Stimulated activated CD8-positive, alpha-beta memory T cell treated with anti-CD3 and anti-CD28 coated beads, Interleukin-7, amount 100 ng/mL, for 4 hours (primary cell): ENCODE measurements at places on chromosomes 5 and 9.

- DNase-seq, result no peak
Observed at GRCh38 chr5:111262153-111262552, 38.0 kb downstream of the CAMK4 start.

GRCh38 chr9:14271093-14271673, 42.8 kb downstream of the NFIB start:
- DNase-seq, result no peak

GRCh38 chr5:39498278-39498952, 73.6 kb upstream of the DAB2 start:
- DNase-seq, result no peak

DNA sequence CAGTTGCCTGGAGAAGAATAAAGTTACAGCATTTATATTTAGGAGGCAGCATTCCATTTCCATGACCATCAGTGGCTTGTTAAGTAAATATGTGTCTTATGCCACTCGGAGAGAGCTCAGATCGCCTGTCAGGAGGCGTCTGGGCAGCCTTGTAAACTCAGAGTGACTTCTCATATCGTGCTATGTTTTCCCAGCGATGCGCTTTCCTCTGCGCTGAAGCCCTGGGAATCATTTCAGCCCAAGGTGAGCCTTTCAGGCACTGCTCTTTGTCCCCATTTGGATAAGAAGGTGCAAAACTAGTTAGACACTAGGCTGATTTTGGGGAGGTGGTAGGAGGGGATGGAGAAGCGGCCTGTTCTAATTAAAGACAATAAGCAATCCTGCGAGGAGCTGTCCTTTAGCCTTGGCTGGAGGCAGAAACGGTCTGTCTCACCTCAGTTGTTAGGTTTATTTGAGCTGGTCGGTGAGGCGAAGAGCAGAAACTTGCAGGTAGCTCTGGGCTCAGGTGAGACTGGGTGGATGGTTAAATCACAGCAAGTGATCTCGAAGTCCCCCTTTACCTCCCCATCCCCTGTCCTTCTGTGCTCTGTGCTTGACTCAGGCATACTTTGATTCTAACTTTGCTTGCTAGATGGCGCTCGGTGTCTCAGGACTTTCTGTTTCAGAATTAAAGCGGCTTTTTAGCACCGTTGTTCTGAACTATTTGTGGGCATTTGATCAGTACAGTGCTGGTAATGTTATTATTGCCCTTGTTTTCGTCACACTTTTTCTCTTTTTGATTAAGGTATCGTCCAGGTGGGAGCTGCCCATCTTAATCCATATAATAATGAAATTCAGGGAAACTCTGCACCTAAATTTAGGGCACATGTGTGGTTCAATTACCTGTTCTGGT, 24.6 kb downstream of the NR2F1 start:
- no peak for DNase-seq

DNA sequence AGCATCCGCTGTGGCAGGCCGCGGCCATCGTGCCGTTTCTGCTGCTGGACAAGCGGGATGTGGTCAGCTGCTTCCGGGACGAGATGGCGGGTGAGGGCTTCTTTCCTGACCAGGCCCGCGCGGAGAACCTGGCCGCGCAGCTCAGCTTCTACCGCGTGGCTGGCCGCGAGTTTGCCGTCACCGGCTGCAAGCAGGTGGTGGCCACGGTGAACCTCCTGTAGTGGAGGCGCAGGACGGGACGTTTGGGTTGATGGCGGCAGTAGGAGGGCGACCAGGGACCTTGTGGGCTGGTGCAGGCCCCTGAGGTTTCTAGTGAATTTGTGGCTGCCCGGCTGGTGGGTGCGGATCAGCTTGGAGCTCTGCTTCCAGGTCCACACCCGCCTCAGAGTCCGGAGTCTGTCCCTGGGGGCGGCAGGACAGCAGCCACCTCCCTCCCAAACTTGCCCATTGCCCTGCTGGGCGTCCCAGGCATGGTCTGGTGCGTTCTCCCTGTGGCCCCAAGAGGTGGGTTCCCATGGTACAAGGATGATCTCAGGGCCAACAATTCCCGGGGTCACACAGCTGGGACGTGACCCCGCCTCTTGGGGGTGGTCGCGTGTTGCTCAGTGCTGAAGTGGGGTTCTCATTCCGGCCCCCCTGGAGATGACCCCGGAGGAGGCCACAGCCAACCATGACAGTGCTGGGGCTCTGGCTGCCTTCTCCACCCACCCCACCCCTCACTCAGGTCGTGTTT, 2.4 kb downstream of the TOR4A start:
- no peak for DNase-seq

DNA sequence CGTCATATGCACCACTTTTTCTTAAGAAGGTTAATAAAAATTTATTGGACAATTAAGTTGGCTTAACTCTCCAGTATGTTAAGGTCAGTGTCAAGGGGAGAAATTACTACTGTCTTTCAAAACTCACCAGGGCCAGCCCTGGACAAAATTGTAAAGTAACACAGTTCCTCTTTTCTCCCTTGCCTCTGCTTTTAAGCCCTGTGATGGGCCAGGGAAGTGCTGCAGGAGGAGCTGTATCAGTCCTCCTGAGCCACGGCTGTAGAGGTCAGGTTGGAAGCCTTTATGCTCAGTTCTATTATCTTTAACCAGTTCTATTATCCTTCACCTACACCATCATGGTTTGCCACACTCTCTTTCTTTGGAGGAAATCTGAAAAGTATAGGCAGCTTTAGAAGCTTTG, 11.5 kb upstream of the PPP2R2B start:
- no peak for DNase-seq

DNA sequence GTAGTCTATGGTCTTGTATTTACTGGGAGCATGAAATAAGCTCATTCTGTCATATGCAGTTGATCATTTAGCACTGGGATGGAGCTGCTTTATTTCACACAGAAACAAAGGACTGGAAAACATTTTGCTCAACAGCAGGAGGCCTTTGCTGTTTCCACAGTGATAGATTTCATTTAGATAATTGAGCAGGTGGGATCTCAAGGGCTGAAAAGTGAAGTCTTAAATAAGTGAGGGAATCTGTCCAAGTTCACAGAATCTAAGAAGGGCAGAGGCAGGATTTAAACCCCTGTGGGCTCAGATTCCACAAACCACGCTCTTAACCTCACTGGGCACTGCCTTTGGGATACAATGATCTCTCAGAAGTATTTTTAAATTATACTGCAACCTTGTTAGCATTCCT, 47.8 kb downstream of the PRLR start:
- DNase-seq, result no peak

DNA sequence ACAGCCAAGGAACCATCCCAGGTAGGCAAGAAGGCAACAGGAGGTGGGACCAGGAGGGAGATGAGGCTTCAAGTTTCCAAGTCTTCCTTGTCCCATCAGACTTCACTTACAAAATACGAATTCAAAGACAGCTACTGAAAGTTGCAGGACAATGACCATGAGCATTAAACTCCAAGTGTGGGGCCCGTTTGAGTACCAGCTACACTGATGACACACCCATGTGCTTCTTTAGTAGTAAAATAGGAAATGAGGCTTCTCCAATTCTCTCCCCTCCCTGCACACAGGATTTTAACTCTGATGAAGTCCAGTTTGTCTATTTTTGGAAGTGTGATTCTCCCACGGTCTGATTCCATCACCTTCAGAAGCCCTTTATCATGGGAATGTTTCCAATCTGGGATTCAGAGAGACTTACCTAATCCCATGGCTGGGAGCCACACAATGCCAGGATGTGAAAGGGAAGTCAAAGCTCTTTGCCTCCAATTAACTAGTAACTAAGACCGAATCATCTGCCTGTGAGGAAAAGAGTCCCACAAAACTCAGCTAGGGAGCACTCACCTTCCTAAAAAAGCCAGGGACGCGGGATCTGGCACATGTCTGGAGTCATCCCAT, 222.8 kb upstream of the MSX2 start:
- no peak for DNase-seq

DNA sequence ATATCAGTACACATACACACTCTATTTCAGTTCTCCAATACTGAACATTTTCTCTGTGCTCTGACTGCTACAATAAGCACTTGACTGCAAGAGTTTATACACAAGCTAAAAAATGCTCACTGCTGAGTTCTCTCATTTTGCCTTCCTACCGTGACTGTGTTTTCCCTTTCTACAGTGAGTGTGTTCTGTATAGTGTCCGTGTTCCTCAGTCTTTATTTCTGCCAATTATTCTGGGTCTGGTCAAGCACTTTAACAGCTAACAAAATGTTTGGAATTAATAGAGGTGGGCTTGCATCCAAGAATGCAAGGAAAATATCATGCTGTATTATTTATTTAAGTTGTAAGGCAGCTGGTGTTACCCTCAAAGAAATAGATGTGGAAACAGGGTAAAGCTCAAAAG, 217.0 kb upstream of the NREP start:
- no peak for DNase-seq

DNA sequence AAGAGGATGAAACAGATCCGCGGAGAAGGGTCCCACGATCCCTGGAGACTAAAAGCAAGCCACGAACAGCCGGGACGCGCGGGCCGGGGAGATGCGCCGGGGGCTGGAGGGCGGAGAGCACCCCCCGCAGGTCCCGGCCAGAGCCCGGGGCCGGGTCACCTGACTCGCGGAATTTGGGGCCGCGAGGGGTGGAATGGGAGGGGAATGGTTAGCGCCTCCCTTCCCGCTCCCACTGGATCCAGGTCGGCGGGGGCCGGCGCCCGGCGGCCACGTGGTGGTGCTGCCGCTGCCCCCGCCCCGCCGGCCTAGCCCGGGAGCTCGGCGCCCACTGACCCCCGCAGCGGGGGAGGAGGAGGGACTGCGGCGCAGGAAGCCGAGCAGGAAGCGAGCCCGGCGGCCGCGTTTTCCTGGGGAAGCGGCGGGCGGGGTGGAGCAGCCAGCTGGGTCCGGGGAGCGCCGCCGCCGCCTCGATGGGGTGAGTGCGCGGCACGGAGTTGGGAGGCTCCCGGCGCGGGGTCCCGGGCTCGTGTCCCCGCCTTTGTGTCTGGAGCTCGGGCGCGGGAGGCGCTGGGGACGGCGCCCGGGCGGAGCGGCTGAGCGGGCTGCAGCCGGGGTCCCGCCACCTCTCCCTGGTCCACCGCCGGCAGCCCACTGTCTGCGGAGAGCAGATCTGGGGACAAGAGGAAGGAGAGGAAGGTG, at the start of gene RAI14:
Gene RAI14, plus strand, starts transcription at position 328 of the 699 bp plus-strand sequence. CDS start 30,592 bp downstream, outside the sequence.
- DNase-seq, result peak; percentile 12

DNA sequence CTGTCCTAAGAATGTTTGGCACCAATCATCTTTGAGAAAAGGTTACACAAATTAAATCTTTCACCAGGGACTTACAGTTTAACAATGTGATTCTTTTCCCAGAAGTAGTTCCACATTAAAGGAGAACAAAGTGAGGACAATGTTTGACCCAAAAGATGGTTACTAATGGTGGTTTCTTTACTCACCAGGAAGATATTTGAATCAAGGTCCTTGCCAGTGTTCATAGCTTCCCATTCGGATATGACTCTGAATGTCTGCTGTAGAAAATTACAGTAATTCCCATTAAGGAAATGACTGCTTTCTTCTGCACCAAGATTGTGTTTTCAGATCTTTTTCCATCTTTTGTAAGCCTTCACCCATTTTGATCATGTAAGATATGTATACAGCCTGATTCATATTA, 114.6 kb upstream of the ADAMTSL1 start:
- DNase-seq, result no peak

GRCh38 chr9:109421026-109421970, 76.8 kb downstream of the PTPN3 start:
- DNase-seq, result no peak

- DNase-seq, result no peak
Observed at GRCh38 chr5:121152411-121152810, 688.3 kb downstream of the PRR16 start.

- no peak for DNase-seq
Observed at GRCh38 chr5:174311531-174312269, 266.2 kb downstream of the NSG2 start.

DNA sequence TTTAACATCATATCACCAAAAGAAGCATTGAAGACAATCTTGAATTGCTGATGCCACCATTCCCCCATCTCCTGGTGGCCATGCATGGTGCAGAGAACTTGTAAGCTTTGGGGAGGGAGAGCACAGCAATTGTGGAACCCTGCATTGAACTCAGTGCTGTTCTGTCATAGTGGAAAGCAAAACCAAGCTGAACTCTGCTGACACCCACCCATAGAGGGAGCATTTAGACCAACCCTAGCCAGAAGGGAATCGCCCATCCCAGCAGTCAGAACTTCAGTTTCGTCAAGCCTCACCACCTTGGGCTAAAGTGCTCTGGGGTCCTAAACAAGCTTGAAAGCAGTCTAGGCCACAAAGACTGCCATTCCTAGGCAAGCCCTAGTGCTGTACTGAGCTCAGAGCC, 37.4 kb upstream of the RUSC2 start:
- no peak for DNase-seq

GRCh38 chr5:72071906-72072305, 35.4 kb upstream of the MAP1B start:
- no peak for DNase-seq

- no peak for DNase-seq
Observed at GRCh38 chr9:86945728-86946200, 1.5 kb downstream of the GAS1 start.

- DNase-seq, result no peak
Observed at GRCh38 chr5:107593009-107593408, 77.7 kb downstream of the EFNA5 start.

GRCh38 chr9:135992486-135993408, 31.6 kb upstream of the UBAC1 start:
- peak; percentile 14 for DNase-seq

DNA sequence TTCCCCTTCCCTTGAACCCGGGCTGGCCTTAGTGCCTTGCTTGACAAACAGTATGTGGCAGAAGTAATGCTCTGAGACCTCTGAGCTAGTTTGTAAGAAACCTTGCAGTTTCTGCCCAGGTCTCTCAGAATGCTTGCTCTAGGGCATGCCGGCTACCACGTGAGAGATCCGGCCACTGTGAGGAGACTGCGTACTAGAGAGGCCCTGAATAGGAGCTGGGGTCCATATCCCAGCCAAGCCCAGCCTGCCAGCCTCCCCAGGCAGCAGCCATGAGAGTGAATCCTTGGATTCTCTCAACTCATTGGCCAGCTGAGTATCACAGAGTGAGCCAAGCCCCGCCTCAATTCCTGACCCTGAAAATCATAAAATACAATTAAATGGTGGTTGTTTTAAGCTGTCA, 16.0 kb upstream of the COL15A1 start:
- no peak for DNase-seq

GRCh38 chr9:124079176-124079925, 67.8 kb downstream of the LHX2 start:
- no peak for DNase-seq

GRCh38 chr9:71628247-71628646, 140.1 kb downstream of the CEMIP2 start:
- no peak for DNase-seq

GRCh38 chr5:56212130-56212879, 20.8 kb downstream of the ANKRD55 start:
- DNase-seq, result no peak

DNA sequence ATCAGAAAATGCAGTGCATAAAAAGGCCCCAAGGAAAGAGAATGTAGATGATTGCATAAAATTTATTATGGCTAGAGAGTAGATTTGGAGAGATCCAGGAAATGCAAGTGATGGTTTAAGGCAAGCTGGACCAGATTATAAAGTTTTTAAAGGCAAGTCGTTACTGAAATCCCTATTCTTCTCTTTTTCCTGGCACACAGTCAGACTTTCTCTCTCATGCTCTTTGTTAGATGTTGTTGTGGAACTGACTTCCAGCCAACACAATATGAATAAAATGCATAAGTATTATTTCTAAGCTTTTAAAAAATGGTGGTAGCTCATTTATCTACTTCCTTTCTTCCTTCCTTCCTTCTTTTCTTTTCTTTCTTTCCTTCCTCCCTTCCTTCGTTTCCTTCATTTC, 1085.4 kb upstream of the CDH6 start:
- no peak for DNase-seq

- DNase-seq, result no peak
Observed at GRCh38 chr9:79014929-79015699, 556.7 kb upstream of the TLE4 start.

- DNase-seq, result no peak
Observed at GRCh38 chr5:157327771-157328170, 61.8 kb downstream of the CYFIP2 start.
